Stomach (tissue), 19 donors: ENCODE measurements at places on chromosomes 11 and 22. TPM values are rescaled to one million over a fixed set of nuclear protein-coding genes. Genes with fewer than 3 reads are reported as not detected.

The KCNQ1 gene
- total RNA-seq = 32.7 TPM

The OR5I1 gene
- not detected for total RNA-seq

DNA sequence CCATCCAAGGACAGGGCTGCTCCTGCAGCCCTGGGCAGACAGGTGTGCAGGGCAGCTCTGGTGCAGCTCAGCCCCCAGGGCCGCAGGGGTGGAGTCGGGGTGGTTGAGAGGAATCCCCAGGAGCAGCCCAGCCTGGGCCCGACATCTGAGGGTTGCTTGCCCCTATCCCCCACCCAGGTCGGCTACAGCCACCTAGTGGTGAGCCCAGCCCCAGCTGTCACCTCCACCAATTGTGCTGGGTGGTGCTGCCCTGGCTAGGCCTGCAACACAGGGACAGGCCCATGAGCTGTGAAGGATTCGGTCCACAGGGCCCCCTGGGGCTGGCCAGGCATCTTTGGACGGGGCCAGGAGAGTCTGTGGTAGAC lies 29.6 kb downstream of the RTN4R start:
- no peak overlapping the region for H3K4me3 ChIP-seq
- H3K36me3 ChIP-seq = no peaks in the 10 kb centered on the region
- H3K27ac ChIP-seq = peak overlapping the region; percentile 3
- peaks cover 30% of the 10 kb centered on the region for H3K4me1 ChIP-seq
- H3K27me3 ChIP-seq = no peaks in the 10 kb centered on the region

GRCh38 chr11:30855383-30856006 lies 269.3 kb upstream of the MPPED2 start:
- H3K27ac ChIP-seq = no peak overlapping the region
- H3K4me1 ChIP-seq = no peaks in the 10 kb centered on the region
- no peaks in the 10 kb centered on the region for H3K36me3 ChIP-seq

GRCh38 chr22:48235744-48236143 lies 1473.3 kb downstream of the TBC1D22A start:
- no peaks in the 10 kb centered on the region for H3K36me3 ChIP-seq
- H3K4me3 ChIP-seq = no peak overlapping the region
- peak; percentile 21 for DNase-seq
- H3K4me1 ChIP-seq = no peaks in the 10 kb centered on the region
- no peak overlapping the region for H3K27ac ChIP-seq
- H3K27me3 ChIP-seq = no peaks in the 10 kb centered on the region

DNA sequence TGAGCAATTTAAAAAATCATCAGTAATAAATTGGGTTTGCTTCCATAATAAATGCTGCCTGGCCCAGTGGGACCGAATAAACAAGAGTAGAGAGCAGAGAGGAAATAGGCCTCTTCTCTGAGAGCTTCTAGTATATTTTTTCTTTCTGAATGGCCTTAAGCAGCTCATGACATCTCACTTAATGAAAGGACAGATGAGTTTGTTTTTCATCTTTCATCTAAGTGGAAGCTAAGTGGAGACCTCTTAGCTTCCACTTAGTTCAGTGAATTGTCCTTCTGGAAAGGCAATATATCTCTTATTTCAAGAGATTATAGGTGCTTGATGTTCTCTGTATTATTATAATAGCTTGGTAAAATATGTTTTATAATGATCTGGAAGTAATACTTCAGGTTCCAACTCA lies 245.9 kb upstream of the ANO3 start:
- H3K4me1 ChIP-seq = no peaks in the 10 kb centered on the region
- no peak for DNase-seq
- H3K27me3 ChIP-seq = no peaks in the 10 kb centered on the region
- no peaks in the 10 kb centered on the region for H3K36me3 ChIP-seq
- no peak overlapping the region for H3K4me3 ChIP-seq

DNA sequence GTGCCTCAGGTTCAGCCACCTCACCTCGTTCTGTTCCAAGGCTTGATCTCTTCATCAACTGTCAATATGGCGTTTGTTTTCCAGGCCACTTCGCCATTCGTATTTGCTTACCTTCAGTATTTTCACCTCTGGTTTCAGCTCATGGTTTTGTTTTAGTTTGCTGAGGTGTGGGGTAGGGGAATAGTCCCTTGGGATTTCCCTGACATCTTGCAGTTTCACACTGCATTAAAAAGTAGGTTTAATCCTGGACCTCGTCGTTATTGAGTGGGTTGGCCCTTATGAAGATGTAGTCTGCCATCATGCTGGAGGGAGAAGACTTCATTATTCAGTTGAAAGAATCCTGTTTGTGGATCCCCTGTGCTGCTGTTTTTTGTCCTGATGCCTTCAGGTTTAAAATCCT lies 46.0 kb downstream of the C11orf91 start:
- H3K27me3 ChIP-seq = peaks cover 4% of the 10 kb centered on the region
- no peak overlapping the region for H3K4me3 ChIP-seq
- no peaks in the 10 kb centered on the region for H3K4me1 ChIP-seq
- DNase-seq = no peak

GRCh38 chr11:113137713-113138529 lies 176.5 kb upstream of the TTC12 start:
- no peaks in the 10 kb centered on the region for H3K27me3 ChIP-seq
- H3K27ac ChIP-seq = no peak overlapping the region
- DNase-seq = no peak
- no peaks in the 10 kb centered on the region for H3K4me1 ChIP-seq
- H3K36me3 ChIP-seq = no peaks in the 10 kb centered on the region
- no peak overlapping the region for H3K4me3 ChIP-seq

DNA sequence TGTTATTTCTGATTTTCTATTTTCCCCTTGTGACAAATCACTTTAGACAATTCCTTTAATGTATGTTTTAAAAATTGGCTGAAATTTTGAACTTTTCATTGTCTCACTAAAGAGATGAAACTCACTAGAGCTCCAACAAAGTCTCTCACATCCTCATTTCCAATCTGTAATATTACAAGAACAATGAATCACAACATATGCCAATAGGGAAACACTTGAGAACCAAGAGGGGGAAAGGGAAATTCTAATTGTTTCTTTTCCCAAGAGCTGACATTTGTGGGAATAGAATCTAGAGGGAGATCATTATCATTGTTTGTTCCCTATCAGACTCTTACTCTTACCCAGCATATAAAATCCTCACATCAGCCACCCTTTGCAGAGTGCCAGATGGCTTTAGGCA lies 28.2 kb downstream of the OR10D3 start:
- H3K27ac ChIP-seq = no peak overlapping the region
- no peaks in the 10 kb centered on the region for H3K36me3 ChIP-seq
- H3K4me1 ChIP-seq = no peaks in the 10 kb centered on the region
- H3K4me3 ChIP-seq = no peak overlapping the region
- no peak for DNase-seq
- H3K27me3 ChIP-seq = peaks cover 5% of the 10 kb centered on the region
